Motor neuron (in vitro differentiated cells): ENCODE measurements at places on chromosomes 6 and 20. TPM values are rescaled to one million over a fixed set of nuclear protein-coding genes. Genes with fewer than 3 reads are reported as not detected.
A peak's percentile ranks its signal among the peaks of the same experiment; 100 is the strongest.

Gene ZFP57
- 0.09 and 0.17 TPM in 2 replicates for total RNA-seq

Gene BMP6
- total RNA-seq: 0.45 and 1.1 TPM in 2 replicates

Gene SAPCD1
- total RNA-seq: 2.5 and 4.1 TPM in 2 replicates

Gene LGSN
- total RNA-seq: 0.08 and 0.14 TPM in 2 replicates

Gene FOXS1
- 1.5 and 1.6 TPM in 2 replicates for total RNA-seq

Gene FAM217A
- 0.52 TPM in 1 of 2 replicates, not detected in the other for total RNA-seq

Gene PNRC1
- 90.0 and 93.2 TPM in 2 replicates for total RNA-seq

Gene CST2
- not detected in 2 replicates for total RNA-seq

Gene RAET1L
- total RNA-seq: 2.8 and 2.9 TPM in 2 replicates

Gene HCRTR2
- 6.4 and 7.1 TPM in 2 replicates for total RNA-seq

DNA sequence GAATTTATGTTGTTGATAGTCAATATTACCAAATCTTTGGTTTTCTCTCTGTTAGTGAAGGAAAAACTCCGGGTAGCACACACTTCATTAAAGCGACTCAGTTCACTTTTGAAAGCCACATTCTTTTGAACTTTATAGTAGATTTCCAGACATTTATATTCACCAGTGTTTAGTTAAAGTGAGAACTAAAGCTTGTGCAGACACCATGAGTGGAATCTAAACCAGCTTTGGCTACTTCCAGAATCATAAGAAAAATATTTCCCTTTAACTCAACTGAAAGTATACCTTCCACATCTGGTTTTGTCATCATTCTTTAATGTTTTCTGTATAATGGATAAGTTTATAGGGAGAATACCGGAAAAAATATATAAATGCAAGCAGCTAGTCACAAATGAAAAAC lies 92.1 kb upstream of the COL21A1 start:
- no peak for ATAC-seq

DNA sequence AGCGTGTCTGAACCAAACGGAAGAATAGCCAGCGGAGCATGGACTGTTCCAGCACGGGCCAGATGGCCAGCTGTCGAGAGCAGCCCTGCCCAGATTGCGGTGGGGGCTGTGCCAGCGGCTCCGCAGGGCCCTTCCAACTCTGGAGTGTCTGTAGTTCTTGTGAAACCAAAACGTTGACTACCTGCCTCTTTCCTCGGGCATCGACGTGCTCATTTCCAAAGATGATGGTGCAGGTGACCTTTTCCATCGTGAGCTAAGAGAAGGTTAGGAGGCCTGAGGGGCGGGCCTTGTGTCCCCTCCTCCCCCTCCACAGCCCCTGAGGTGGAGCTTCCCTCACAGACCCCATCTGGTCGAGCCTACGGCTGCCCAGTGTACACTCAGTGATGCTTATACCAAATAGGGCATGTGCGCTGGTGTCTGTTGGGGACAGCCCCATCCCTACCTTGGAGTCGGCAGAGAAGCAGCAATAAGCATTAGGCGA lies 12.9 kb upstream of the C20orf144 start:
- peak; percentile 69 for ATAC-seq

DNA sequence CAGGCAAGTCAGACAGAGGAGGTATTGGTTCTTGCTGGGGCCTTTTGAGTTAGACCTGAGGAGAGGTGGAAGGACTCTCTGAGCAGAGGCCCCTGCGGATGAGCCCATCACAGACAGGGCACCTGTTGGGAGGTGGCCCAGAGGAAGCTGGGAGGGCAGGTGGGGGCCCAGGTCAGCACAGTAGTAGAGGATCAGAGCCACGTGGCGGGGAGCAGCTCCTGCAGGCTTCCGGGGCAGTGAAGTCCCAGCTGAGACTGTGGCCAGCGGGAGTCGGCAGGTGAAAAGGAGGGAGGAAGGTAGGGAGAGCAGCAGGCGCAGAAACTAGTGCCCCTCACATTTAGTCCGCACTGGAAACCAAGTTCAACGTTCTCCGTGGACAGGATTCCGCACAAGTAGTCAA lies 61.8 kb downstream of the RSPH3 start:
- ATAC-seq: no peak

DNA sequence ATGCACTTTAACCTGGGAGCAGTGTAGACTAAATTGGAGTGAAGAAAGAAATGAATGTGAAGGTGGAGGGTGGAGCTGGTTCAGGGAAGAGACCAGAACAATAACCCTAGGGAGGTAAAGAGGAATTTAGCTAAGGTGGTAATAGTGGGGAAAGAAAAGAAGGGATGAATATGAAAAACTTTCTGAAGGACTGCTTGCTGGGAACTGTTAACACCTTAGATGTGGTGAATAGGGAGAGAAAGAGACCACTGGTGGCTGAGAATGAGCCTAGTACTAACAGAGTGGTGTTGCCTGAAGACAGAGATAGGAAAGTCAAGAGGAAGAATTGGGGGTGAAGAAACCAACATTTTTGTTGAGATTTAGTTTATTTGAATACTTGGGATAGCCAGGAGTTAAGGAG lies 78.4 kb upstream of the HS3ST5 start:
- ATAC-seq: no peak

DNA sequence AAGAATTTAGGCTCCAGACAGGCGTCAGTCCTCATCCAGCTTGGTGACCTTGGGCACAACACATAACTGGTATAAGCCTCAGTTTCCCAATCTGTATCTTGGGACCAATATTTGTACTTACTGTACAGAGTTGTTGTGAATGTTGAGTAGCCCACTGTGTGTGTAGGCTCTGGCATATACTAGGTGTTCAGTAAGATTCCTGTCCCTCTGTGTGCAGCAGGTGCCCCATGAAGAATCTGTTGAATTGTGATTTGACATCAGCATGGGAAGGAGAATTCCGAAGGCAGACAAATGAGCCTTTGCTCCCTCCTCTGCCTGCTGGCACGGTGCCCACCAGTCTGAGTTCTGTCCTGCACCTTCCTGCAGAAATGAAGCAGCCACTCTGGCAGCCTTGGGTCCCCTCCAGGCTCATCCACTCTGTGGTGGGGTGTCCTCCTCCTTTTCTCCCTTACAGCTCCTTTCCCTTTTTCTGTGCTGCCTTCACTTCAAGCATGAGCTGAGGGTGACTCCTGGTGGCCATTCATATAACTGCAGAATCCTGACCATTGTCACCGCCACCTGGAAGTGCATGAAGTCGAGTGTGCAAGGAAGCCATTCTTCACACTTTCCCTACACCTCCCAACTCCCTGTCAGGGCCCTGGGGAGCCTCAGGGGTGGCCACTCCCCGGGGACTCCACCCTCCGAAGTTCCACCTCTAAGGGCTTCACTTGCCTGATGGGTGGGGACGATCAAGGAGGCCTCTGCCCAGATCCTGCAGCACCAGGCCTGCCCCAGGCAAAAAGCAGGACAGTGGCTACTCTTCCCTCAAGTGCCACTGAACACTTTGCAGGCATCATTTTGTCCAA lies 48.2 kb downstream of the MRPL14 start:
- ATAC-seq: peak; percentile 44

GRCh38 chr6:161374971-161375873 lies 101.4 kb upstream of the AGPAT4 start:
- no peak for ATAC-seq

GRCh38 chr6:14711056-14711703 lies 534.7 kb upstream of the JARID2 start:
- peak; percentile 40 for ATAC-seq

GRCh38 chr6:1285556-1285955 lies 26.3 kb upstream of the FOXQ1 start:
- ATAC-seq: no peak

- ATAC-seq: no peak
These were observed 5.4 kb downstream of the ADA start for GRCh38 chr20:44646023-44646640.

DNA sequence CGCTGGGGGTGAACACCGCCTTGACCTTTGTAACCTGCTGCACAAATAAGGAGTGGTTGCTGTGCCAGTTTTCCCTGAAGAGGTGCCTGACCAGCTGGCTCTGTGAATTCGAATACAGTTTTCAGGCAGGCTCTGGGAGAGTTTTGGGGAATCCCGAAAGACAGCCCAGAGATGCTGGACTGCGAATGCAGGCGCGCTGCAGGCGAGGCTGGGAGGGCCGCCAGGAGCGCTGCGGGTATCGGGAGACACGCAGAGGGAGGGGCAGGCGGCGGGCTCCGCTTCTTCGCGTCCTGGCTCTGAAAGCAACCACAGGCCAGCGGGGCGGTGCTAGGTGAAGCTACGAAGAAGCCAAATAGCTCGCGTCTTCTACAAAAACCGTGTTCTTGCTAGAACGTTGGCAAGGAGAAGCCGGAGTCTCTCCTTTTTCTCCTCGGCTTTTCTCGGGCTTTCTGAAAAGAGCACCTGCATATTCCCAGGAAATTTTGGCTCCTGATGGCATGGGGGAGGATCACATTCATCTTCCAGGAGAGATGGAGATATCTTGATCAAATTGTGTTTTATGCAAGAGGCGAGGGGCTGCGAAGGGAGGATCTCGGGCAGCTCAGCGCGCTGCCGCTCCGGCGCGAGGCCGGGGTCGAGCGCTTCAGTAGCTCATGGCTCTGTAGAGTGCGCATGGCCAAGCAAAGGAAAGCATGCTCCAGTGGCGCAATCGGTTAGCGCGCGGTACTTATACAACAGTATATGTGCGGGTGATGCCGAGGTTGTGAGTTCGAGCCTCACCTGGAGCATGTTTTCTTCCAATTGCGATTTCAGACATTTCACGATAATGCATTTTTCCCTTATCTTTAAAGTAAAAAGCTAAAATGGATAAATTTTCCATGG lies 158.1 kb upstream of the ZNF184 start:
- peak; percentile 97 for ATAC-seq

GRCh38 chr6:68025764-68026163 lies 609.3 kb upstream of the ADGRB3 start:
- no peak for ATAC-seq

DNA sequence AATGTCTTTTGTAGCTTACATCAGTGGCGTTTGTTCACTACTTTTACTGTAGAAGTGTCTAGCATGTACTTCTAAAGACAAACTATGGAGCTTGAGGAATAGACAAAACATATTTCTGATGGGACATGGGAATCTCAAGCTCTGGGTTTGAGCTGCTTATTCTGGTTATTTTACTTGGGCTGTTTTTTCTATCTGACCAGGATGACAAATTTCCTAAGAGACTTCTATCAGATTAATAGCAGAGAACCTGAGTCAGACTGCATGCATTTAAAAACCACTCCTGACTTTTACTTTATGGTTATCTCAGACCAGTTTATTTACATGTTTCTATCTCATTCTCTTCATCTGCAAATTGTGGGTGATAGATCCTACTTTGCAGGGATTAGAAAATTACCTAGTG lies 1282.3 kb upstream of the GJE1 start:
- no peak for ATAC-seq

DNA sequence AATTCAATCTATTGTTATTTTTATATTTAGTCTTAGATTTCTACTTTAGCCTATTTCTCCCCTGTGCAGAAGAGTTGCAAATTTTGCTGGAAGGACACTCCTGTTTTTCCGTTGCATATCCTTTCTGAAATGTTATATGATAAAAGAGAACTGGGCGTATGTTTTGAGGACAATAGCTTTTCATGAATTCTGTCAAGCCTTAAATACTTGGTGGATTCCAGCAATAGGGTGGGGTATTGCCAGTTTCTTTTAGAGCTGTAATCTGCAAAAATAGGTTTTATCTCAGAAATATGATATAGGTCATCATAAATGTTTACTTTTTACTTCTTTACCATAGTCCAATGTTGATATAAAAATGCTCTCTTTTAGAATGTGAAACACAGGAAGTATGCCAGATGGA lies 42.0 kb downstream of the VTA1 start:
- ATAC-seq: no peak

DNA sequence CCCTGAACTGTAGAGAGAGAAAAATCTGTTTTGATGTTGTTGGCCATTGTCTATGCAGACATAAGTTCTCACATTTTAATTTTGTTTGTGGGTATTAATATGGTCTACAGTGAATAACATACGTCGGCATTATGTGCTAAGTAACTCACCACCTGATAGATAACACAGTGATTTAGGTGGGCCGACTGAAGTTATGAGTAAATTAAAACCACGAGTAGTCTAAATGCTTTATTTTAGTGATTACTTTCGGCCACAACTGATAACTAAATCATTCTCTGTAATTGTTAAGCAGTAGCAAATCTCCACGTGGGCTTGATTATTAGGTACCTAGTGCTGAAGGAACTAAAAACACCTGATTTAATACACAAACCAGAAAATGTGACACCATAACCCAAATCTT lies 1.1 kb downstream of the DOP1A start:
- ATAC-seq: no peak

GRCh38 chr20:9220874-9221547 lies 152.1 kb downstream of the PLCB4 start:
- ATAC-seq: peak; percentile 24

DNA sequence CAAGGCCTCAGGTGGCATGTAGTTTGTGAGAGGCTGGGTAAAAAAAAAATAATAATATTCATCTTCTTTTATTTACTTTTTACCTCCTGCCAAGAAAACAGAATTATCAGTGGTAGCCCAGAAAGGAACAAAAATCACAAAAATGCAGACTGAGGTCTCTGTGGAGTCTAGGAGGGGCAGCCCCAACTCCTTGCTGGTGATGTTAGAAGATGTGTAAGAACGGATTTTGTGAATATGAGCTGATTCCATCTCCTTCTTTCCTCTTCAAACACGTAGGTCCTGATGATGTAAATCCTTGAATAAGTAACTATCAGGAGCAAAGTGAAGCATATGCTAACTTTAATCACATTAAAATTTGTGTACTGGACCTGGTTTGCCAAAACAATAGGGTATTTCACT lies 226.8 kb downstream of the EYA4 start:
- ATAC-seq: no peak

DNA sequence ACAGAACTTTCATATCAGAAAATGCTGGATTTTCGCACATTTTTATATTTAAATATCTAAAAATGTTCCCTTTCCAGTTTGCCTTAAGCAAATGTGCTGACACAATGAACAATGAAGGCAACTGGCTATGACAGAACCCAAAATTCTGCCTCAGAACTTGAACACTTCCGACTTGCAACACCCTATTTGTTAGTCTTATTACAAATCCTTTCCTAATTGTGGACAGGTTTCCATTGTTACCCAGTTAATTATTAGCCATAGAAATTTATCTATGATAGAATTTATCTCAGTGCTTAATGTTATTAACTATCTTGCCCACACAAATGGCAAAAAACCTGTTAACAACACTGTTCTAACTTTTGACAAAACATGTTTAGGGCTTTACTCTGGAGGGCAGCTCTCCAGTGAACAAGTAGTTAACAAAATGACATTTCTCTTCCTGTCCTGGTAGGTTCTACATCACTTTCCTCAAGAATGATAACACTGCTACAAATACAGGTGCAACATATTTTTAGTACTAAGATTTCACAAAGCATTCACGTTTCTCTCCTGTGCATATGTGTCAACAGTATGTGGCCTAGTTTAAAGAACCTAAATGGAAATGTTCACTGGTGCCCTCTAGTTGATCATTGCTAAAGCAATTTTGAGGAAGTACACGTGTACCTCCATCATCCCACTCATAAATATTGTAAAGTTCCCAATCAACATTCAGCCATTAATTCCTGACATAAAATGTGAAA lies 58.4 kb downstream of the HIVEP2 start:
- no peak for ATAC-seq

- no peak for ATAC-seq
These were observed 326 bp upstream of the BCL2L1 start for GRCh38 chr20:31723069-31723318.

- no peak for ATAC-seq
These were observed 4.6 kb downstream of the NCOA3 start for GRCh38 chr20:47506335-47506734.
